ENCODE measurements at places on chromosomes 4 and X. TPM values are rescaled to one million over a fixed set of nuclear protein-coding genes. Genes with fewer than 3 reads are reported as not detected.
A peak's percentile ranks its signal among the peaks of the same experiment; 100 is the strongest.

- DNase-seq = no peak
Measured at GRCh38 chrX:150558424-150558823, 10.0 kb upstream of the MTM1 start.

Gene CT45A10
- polyA plus RNA-seq = not detected

DNA sequence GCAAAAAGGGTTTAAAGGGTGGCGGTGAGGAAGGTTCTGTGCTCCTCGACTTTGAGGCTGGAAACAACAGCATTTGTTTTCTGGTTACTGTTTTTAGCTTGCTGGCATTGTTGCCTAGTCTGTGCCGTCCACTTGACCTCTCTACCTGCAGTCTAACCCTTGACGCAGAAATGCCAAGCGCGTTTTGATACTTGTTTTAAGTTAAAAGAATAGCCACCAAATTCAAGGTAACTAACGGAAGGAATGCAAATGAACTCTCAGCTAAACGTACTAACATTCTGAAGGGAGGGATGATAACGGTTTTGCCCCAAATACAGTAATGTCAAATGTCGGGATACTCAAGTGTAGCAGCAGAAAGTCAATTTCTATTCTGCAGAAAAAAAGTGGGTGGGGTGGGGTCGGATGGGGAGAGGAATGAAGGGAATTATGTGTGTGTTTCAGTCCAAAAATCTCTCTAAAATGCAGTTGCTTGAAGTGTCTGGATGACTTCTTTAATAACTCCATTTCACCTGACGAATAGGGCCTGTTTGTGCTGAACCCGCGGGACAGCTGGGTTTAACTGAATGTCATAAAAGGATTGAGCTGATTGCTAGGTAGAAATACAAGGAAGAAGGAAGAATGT lies 3.4 kb upstream of the NKX6-1 start:
- DNase-seq = no peak

GRCh38 chrX:49999087-49999486 lies 76.7 kb downstream of the CLCN5 start:
- DNase-seq = no peak

Gene RBMX2
- polyA plus RNA-seq = 31.6 TPM

Gene SCML1
- 19.8 TPM for polyA plus RNA-seq

DNA sequence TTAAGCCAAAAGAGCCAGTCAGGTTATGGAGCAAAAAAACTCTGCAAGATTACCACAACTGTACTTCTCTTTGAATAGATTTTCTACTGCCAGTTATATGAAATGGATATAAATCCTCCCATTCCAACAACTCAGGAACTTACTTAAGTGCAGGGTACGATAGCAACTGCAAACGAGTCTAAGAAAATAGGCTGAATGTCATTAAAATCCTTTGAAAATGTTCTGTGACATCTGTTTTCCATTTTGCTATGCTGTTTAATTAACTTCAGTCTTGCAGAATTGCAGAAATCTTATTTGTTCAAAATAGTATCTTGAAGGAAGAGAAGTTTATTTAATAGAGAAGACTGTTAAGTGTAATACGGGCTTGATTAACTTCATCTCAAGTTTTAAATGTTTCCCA lies 243.8 kb downstream of the PALLD start:
- DNase-seq = no peak

Gene FOXO4
- polyA plus RNA-seq = not detected

GRCh38 chr4:87423317-87424098 lies 1.1 kb downstream of the NUDT9 start:
- DNase-seq = peak; percentile 12

Gene SMIM31
- 0.06 TPM for polyA plus RNA-seq

Gene PRRG3
- 33.3 TPM for polyA plus RNA-seq

GRCh38 chr4:31647786-31648185 lies 927.6 kb downstream of the PCDH7 start:
- no peak for DNase-seq

GRCh38 chr4:125303058-125303457 lies 11.7 kb upstream of the FAT4 start:
- DNase-seq = no peak

DNA sequence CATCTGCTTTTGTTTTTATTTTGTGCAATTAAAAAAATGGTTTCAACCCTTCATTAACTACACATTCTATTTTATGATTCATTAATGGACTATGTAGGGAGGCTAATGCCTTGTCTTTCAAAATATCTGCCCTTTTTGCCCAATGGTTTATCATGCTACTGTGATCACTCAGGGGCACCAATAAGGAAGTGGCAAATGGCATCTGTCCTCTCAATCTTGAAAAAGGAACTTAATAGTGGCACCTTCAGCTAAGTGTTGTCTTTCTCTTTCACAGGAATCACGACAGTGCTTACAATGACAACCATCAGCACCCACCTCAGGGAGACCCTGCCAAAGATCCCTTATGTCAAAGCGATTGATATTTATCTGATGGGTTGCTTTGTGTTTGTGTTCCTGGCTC lies 57.1 kb downstream of the COMMD8 start:
- DNase-seq = no peak

Gene CLDN34
- polyA plus RNA-seq = not detected

- no peak for DNase-seq
Measured at GRCh38 chr4:87174672-87175071, 45.7 kb downstream of the KLHL8 start.

DNA sequence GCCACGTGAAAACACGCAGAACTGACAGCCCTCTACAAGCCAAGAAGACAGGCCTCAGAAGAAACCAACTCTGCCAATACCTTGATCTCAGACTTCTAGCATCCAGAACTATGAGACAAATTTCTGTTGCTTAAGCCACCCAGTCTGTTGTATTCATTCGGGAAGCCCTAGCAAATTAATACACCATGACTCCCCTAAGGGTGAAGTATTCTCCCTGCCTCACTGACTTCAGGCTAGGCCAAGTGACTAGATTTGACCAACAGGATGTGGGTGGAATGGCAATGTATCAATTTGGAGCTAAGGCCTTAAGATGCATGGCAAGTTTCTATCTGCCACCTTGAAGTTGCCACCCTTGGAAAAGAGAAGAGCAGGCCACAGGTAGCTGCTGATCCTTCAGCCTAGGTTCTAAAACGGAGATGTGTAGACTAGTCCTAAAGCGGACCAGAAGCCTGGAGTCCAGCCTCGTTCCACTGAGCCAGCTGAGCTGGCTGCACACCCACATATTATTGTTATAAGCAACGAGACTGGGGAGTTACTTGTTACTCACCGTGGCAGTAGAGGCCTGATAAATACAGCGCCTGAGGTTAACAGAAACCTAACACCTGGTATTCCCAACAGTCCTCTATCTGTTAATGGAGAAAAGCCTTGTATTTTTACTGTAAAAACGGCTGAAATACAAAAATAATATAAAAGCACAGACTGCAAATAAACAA lies 16.4 kb downstream of the SCARB2 start:
- no peak for DNase-seq

GRCh38 chrX:153650959-153651358 lies 4.0 kb downstream of the DUSP9 start:
- DNase-seq = no peak

DNA sequence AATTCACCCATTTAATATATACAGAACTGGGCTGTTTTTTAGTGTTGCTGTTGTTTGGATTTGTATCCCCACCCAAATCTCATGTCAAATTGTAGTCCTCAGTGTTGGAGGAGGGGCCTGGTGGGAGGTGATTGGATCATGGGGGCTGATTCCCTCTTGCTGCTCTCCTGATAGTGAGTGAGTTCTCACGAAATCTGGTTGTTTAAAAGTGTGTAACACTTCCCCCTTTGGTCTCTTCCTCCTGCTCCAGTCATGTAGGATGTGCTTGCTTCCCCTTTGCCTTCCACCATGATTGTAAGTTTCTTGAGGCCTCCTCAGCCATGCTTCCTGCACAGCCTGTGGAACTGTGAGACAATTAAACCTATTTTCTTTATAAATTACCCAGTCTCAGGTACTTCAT lies 141.6 kb upstream of the AADAT start:
- no peak for DNase-seq

DNA sequence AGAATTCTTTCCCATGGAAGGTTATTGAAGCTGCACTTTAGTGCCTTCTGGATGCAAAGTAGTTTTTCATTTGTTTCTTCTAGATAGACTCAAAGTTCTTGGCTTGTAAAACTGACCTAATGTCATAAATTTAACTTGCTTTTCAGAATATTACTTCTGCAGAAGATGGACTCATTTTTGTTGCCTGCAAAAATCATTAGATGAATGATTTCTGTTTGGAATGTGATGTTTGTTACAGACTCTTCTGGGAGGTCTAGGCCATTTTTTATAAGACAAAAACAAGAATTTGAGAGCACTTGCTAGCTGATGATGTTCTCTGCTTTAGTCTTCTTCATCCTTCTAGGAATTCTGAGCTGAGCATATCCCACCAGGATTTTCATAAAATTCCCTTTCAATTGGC lies 308.6 kb upstream of the GIMD1 start:
- DNase-seq = peak; percentile 51

Gene IQCM
- not detected for polyA plus RNA-seq

DNA sequence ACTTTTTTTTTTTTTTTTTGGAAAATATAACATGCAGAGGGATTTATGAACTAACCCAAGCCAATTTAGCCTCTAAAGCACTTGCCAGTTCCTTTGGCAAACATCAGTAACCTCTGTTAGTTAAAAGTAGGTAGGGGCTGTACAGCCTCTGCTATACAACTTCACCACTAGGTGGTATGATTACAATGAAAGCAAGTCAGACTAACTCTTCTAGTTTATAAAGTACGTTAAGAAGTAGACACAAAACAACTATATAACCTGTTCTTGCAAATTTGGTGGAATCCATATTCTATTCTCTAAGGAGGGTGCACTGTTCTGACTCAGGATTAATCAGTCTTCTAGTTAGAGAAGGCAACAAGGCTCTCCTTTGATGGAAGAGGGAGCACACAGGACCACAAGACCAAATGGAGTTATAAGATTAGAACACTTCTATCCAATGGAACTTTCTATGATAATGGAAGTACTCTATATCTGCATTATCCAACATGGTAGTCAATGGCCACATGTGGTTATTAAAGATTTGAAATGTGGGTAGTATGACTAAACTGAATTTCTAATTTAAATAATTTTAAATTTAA lies 12.8 kb downstream of the AIMP1 start:
- peak; percentile 23 for DNase-seq

DNA sequence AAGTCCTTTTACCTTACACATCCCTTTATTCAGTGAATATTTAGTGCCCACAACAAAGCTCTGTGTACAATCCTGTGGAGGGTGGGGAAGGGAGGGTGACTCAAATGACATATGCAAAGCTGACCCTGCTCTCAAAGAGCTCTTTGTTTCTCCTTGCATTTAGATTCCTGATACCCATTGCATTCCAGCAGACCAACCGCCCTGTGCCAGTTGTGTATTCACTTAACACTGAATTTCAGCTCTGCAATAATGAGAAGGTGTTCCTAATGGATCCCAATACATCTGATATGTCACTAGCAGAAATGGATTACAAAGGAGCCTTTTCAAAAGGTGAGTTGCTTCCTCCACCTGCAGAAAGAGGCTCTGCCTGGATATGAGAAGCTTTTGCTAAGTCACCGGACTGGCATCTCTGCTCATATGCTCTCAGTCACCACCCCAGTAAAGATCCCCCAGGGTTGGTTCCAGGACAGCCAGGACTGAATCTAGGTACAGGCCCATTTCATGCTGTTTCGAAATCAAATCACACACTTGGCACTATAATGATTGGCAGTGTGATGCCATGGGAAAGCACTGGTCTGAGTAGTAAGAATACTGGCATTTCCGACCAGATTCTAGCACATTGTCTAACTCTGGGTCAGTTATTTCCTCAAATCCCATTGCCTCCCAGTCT lies 17.1 kb upstream of the ANXA3 start:
- no peak for DNase-seq

- DNase-seq = no peak
Measured at GRCh38 chr4:172202480-172203076, 389.4 kb downstream of the GALNTL6 start.

Gene CTAG1A
- not detected for polyA plus RNA-seq

DNA sequence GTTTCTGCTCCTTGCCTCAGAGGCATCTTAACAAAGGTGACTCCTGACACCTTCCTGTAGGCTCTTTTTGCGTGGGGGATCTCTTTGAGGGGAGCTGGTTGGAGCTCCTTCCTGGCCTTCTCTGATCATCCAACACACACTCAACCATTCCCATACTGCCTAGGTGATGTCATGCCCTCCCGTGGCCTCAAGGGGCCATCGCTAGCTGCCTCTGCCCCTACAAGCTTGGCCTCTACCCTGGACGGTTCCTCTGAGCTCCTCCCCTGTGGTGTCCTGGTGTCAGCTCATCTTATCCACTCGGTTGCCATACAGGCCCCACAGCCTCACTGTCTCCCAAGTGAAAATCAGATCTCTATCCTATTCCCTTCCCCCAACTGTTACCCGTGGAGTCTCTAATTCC lies 13.7 kb upstream of the ZNF185 start:
- no peak for DNase-seq

Gene ASB12
- 24.8 TPM for polyA plus RNA-seq

- no peak for DNase-seq
Measured at GRCh38 chr4:154030746-154031145, 241.9 kb upstream of the SFRP2 start.

GRCh38 chrX:47297874-47298273 lies 65.1 kb downstream of the USP11 start:
- DNase-seq = no peak

Gene EDA2R
- 5.9 TPM for polyA plus RNA-seq

DNA sequence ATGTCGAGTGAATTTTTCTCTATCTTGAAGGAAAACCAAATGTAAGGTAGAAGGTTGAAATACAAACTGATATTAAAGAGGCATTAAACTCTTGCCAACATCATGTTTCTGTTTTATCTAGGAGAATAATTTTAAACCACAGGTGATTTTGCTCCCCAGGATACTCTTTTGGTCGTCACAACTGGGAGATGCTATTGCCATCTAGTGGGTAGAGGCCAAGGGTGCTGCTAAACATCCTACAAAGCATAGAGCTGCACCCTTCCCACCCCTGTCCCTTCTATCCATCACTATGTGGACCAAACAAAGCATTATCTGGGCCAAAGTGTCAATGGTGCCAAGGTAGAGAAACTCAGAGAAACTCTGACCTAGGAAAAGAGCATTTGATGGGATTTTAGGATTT lies 154.6 kb upstream of the MAGEB2 start:
- DNase-seq = no peak

Gene ARL9
- 0.26 TPM for polyA plus RNA-seq

Data from muscle of arm (tissue), 14 donors.